ENCODE measurements at places on chromosomes 16 and 17.
A peak's percentile ranks its signal among the peaks of the same experiment; 100 is the strongest.

- DNase-seq = peak; percentile 67
Measured at GRCh38 chr17:44921122-44921882, 6.0 kb upstream of the GFAP start.

GRCh38 chr16:2162676-2163118, 7.1 kb downstream of the TRAF7 start:
- no peak for DNase-seq

DNA sequence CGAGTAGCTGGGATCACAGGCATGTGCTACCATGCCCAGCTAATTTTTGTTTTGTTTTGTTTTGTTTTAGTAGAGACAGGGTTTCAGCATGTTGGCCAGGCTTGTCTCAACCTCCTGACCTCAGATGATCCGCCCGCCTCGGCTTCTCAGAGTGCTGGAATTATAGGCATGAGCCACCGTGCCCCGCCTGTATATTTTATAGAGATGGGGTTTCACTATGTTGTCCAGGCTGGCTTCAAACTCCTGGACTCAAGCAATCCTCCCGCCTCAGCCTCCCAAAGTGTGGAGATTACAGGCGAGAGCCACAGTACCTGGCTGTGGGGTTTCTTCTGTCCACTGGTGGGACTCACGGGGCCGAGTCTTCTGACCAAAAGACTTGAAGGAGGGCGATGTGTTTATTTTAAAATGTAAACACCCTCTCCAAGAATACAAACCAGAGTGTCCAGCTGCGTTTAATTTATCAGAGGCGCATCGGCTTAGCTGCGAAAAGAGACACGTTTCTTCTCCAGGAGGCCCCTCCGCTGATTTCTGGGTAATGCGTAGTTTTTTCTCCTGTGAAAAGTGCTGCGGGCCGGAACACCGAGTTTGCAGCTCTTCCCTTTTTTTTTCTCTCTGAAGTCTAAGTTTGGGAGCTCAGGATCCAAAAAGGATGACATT, 86.9 kb upstream of the CIBAR2 start:
- no peak for DNase-seq

GRCh38 chr16:4420505-4421105, 4.2 kb upstream of the CORO7 start:
- DNase-seq = no peak

GRCh38 chr17:81187120-81187519, 21.1 kb upstream of the AATK start:
- DNase-seq = no peak

Measured in DMS 273 treated with DMSO at 0.1 percent for 48 hours (cell line).